ENCODE measurements at places on chromosomes 6 and 20.

DNA sequence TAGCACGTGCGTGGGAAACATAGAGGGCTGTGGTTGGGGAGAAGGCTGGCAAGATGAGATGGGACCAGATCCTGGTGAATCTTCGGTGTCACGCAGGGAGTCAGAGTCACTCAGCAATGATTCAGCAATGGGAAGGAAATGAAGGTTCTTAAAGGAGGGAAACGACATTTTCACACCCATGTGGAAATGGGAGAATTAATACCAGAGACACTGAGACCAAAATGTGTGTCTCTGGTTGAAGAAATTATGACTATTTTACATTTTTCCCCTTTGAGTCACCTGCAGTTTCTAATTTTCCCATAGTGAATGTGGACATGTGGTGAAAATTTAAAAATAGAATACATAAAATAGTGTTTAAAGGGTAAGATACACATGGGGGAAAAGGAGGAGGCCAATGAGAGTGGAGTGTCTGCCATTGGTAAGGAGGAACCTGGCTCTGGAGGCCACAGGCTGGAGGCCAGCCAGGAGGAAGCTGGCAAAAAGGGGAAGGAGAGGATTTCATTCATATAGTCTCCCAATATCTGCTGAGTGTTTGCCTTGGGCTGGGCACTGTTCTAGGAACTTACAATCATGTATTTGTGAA, 17.5 kb downstream of the NRN1 start:
- DNase-seq: no peak

DNA sequence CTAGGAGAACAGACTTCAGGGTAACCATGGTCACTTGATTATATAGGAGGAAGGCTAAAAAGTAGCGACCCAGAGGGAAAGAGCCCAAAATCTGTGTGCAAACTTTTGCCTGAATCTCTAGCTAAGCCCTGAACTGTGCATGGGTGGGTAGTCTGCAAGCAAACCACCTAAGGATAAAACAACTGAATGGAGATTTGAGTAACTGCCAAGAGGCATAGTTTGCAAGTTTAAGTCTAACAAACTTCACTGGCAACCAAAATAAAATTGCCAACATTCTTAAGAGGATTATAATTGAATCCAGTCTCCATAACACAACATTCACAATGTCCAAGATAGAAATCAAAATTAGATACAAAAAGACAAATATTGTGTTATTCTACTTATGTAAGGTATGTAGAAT, 192.0 kb upstream of the PLN start:
- DNase-seq: no peak

DNA sequence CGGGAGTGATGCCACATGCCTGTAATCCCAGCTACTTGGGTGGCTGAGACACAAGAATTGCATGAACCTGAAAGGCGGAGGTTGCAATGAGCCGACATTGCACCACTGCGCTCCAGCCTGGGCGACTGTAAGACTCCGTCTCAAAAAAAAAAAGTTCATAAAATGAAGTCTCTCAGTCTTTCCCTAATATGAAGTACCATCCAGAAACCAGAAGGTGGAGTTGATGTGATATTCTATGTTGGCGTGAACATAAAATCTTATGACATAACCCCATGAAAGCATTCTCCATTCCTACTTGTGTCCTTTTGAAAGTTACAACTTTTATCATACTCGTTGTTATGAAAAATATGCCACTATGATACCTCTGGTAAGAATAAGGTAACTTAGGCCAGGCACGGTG, 5.7 kb downstream of the SOD2 start:
- no peak for DNase-seq

DNA sequence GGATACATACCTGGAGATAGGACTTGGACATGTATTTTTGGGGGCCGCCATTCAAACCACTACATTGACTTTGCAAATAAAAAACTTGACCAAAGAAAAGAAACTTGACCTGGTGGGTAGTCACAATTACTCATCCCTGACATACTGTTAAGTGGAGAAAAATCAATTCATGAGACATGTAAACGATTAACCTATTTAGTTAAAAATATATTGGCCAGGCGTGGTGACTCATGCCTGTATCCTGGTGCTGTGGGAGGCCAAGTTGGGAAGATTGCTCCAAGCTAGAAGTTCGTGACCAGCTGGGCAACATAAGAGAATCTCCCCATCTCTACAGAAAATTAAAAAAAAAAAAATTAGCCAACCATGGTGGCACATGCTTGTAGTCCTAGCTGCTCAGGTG, 2.5 kb upstream of the SRSF12 start:
- DNase-seq: no peak

GRCh38 chr6:121694801-121695251, 259.4 kb downstream of the GJA1 start:
- no peak for DNase-seq

GRCh38 chr20:50467718-50468356, 42.3 kb upstream of the PTPN1 start:
- no peak for DNase-seq

DNA sequence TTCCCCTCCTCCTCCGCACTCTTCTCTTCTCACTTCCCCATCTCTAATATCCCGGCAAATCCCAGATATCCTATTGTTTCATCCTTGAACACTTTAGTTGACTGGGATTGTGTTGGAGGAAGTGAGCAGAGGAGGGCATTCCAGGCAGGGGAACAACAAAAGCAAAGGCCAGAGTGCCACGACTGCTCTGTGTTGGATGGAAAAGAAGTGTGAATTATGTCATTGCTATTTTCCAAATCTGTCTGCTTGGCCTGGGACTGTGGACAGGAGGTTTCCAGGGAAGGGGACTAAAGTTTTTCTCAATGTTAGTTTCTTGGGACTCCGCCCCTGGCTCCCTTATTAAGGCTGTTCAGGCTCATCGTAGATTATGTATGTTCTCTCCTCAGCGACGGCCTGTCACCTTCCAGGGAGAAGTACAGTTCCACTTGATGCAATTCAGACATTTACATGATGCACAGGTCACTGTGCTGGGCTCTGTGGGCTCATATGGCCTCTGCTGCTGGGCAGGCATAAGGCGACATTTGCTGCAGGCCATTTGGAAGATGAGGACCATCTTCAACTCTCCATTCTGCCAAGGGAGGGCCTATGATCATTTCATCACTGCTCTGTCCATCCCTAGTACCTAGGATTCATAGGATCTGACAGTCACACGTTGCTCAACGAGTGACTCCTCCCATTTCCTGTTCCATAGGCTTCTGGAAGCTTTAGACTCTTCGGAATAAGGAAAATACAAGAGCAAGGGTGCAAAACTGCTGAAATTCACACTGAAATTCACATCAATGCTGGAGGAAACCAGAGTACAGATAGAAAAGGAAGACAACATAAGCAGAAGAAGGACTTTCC, 99.1 kb upstream of the KCNK16 start:
- no peak for DNase-seq

DNA sequence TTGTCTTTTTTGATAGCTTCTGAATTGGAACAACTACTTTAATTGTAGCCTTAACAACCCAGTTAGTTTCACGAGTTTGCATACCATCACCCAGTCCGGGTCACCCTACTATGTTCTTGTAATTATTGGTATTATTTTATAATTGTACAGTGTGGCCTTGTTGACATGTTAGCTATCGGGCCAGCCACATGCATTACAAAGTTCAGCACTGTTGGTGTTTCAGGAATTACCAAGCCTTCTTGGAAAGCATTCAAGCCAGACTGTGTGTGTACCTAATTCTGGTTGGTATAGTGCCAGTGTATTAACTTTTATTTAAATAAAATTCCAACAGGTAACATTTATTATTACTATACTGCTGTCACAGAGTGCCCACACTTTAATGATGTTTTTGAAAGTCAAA, 150.9 kb downstream of the JARID2 start:
- DNase-seq: no peak

- no peak for DNase-seq
Observed at GRCh38 chr20:49700411-49701185, 13.1 kb downstream of the B4GALT5 start.

DNA sequence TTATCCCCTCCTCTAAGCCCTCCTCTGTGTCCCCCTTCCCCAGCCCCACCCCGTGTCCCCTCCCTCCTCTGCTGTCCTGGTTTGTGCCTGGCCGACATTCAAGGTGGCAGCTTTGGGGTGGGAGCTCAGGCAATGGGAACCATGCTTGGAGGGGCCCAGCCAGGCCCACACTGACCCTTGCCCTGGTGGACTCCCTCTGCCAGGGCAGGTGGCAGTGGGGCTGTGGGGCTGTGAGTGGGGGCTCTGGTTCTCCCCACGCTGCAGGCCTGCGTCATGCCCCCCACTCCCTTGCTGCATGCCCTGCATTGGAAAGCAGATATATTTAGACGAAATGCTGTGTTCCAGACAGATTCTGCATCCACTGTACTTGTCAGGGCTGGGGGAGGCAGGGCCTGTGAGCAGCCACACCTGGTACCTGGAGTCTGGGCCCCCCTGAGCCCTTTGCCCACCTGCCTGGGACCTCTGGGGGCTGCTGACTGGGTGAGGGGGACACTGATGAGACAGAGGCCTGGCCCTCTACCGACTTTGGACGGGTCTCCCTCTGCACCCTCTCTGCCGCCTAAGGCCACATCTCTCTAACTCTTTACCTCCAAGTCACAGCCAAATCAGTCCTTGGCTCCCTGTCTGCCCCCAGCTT, 14.2 kb downstream of the DLGAP4 start:
- DNase-seq: no peak

DNA sequence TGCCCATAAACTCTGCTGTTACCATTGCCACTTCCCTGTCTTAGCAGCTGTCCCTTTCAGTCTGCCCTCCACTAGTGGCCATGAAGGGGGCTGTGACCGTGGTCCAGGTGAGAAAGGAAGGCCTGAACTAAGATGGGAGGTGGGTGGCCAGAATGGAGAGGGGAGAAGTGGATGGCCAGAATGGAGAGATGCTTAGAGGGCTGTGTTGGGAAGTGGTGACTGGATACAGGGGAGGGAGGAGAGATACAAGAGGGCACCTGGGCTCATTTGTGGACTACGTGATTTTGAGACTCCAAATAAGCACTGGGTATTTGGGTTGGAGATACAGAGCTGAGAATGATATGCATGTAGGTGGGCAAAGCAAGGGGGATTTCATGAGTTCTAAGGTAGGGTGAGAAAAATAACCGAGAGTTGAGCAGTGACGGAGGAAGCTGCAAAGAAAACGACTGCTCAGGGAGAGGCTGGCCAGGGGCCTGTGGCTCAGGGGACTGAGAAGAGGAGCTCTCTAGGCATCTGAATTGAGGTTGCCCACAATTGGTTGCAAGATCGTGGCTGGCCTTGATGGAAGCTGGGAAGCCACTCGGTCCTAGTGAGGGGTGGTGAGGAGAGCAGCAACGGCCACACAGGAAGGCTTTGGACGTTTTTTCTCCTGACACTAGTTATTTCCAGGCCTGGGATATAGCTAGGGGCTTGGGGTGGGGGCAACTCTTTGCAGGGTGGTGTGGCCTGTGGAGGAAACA, 36.9 kb downstream of the PANK2 start:
- no peak for DNase-seq

GRCh38 chr6:95879856-95880255, 135.9 kb upstream of the FUT9 start:
- DNase-seq: no peak

DNA sequence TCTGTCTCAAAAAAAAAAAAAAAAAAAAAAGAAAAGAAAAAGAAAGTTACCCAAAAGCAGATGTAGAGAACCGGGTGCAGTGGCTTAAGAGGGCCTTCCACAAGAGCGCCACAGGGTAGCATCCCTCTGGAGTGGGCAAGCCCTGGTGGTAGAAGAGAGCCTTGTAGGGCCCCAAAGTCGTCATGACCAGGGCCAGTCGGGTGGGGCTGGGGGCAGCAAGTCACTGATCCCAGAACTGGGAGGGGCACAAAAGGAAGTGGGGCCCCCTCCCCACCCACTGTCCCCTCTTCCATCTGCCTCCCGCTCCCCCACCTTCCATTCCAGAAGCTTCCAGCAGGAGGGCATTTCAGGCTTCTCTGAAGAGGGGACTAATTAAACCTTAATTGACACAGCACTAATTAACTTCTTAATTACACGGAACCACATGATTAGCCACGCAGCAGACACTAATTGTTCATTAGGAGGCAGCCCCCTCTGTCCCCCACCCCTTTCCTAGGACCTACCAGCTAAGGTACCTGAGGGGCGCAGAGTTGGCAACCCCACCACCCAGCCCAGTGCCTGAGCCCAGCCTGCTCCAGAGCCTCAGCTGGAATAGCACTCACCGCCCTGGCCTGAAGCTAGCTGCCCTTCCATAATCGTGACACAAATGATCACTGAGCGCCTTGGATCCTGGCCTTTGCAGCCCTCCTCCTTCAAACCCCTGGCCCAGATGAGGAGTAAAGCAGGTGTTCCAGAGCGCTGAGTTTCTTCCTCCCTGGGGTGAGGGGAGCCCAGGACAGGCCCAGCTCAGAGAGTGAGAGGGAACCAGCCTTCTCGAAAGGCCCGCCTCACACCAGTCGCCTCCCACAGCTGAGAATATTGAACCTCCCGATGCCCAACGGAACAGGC, 34.8 kb downstream of the MDFI start:
- DNase-seq: no peak

GRCh38 chr6:167699141-167699931, 127.4 kb upstream of the AFDN start:
- DNase-seq: peak; percentile 31

GRCh38 chr6:1759870-1760269, 150.2 kb downstream of the FOXC1 start:
- no peak for DNase-seq

DNA sequence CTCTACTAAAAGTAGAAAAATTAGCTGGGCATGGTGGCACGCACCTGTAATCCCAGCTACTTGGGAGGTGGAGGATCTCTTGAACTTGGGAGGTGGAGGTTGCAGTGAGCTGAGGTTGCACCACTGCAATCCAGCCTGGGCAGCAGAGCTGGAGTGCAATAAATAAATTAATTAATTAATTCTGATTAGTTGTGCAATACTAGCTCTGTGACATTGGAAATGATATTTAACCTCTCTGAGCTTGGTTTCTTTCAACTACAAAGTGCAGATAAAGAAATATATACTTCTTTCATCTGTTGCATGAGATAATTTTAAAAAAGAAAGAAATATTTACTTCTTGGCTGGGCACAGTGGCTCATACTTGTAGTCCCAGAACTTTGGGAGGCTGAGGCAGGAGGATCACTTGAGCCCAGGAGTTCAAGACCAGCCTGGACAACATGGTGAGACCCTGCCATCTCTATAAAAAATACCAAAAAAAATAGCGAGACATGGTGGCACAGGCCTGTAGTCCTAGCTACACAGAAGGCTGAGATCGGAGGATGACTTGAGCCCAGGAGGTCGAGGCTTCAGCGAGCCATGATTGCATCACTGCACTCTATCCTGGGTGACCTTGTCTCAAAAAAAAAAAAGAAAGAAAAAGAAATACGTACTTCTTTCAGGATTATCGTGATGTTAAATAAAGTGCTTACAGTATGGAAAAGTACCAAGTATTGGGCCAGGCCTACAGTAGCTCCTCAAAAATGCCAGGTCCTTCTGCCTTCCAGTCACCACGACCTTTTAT, 15.6 kb upstream of the TBCC start:
- DNase-seq: no peak

DNA sequence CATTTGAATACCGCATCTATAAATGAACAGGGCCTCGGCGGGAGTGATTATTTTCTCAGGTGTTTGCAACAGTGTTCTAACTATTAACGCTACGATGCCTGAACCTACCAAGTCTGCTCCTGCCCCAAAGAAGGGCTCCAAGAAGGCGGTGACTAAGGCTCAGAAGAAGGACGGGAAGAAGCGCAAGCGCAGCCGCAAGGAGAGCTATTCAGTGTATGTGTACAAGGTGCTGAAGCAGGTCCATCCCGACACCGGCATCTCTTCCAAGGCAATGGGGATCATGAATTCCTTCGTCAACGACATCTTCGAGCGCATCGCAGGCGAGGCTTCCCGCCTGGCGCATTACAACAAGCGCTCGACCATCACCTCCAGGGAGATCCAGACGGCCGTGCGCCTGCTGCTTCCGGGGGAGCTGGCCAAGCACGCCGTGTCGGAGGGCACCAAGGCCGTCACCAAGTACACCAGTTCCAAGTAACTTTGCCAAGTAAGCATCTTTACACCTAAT, 70.9 kb downstream of the HFE start:
- peak; percentile 69 for DNase-seq

Measured in stimulated activated CD8-positive, alpha-beta memory T cell treated with anti-CD3 and anti-CD28 coated beads, Interleukin-2, amount 100 ng/mL, for 48 hours (primary cell).